ENCODE measurements at places on chromosomes 2 and 18.
A peak's percentile ranks its signal among the peaks of the same experiment; 100 is the strongest.

GRCh38 chr2:109137616-109138015, 8.6 kb downstream of the SH3RF3 start:
- DNase-seq, result peak; percentile 16

GRCh38 chr2:122081751-122082150, 326.3 kb downstream of the TSN start:
- peak; percentile 74 for DNase-seq

DNA sequence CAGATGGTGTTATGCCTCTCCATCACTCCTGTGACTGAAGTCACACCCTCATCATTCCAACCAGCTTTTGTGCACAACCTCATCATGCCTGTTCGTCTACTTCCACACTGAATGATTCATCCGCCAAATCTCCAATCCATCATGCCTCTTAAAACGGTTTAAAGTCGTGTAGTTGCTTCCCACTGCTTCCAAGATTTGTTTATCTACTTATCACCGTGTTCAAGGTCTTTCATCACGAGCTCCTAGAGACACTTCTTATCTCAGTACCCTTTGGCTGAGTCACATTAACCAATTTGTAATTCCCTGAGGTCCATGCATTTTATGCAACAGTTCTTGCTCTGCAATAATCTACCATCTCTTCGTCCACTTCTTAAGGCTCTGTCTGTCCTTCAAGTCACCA, 592.3 kb upstream of the ID2 start:
- DNase-seq, result no peak

DNA sequence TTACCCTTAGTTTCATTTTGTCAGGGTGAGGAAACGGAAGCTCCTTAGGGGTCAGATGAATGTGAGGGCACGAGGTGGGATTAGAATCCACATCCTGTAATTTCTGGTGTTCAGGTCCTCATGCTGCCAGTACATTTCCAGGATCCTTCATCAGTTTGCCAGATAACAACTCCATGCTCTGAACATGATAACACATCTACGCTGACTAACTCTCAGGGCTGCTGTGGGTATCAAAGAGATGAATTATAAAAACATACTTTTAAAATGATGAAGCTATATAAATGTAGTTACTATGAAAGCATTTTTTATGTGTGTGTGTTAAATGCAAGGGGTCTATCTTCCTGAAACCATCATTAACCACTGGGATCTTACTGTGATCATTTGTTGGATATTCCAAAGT, 325.9 kb downstream of the SLC8A1 start:
- no peak for DNase-seq

- DNase-seq, result no peak
These were observed 78.8 kb upstream of the FAM136A start for GRCh38 chr2:70380621-70381020.

- no peak for DNase-seq
These were observed 21.0 kb upstream of the PTMA start for GRCh38 chr2:231687133-231687852.

DNA sequence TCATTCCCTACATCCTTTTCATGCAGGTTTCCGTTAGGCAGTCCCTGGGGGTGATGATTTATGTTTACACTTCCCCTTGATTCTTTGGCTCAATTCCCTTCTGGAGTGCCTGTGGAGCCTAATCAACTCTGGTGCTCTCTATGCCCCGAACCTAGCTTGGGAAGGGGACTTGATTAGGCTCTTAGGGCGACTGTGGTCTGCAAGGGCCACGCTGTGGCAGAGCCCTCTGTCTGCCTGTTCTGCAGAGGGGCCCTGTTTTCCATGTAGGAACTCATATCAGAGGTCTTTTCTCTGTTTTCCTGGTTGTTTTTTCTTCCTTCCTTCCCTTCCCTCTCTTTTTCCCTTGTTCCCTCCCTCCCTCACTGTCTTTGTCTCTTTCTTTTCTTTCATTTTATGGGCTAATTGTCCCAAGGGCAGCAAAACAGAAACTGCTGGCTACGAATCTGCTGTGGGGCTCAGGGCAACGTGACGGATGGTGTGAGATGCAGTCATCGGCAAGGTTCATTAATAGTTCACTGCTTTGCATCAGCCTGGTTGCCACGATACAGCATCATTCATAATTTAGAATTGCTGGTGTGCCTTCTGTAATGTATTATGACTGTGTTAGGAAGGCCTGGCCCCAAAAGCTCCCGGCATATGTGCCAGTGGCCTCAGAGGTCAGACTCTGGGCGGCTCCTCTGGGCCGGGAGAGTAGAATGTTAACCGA, 134.5 kb downstream of the NAPG start:
- DNase-seq, result no peak

GRCh38 chr2:239388236-239389151, 12.3 kb downstream of the HDAC4 start:
- DNase-seq, result no peak

GRCh38 chr2:105385731-105386540, 12.9 kb downstream of the FHL2 start:
- no peak for DNase-seq

- no peak for DNase-seq
These were observed 118.5 kb downstream of the GALNT3 start for GRCh38 chr2:165675551-165675968.

GRCh38 chr2:116545286-116546068, 1269.0 kb upstream of the DDX18 start:
- no peak for DNase-seq

GRCh38 chr2:233241803-233242202, 9.7 kb upstream of the ATG16L1 start:
- DNase-seq, result no peak

DNA sequence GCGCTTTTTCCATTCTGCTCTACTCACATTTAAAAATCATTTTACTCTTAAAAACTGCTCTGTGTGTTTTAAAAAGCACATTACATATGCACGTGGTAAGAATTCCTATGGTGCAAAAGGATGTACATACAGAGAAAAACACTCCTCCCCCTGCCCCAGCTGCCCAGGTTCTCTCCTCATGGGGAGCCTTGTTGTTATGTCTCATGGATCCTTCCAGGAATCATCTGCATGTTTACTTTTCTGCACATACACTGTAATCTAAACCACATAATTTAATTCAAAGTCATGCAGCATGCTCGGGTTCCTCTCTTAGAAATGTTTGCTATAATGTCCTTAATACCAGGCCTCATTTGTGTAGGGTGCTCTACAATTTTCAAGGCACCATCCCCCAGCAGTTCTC, 243.3 kb downstream of the LOXHD1 start:
- no peak for DNase-seq

DNA sequence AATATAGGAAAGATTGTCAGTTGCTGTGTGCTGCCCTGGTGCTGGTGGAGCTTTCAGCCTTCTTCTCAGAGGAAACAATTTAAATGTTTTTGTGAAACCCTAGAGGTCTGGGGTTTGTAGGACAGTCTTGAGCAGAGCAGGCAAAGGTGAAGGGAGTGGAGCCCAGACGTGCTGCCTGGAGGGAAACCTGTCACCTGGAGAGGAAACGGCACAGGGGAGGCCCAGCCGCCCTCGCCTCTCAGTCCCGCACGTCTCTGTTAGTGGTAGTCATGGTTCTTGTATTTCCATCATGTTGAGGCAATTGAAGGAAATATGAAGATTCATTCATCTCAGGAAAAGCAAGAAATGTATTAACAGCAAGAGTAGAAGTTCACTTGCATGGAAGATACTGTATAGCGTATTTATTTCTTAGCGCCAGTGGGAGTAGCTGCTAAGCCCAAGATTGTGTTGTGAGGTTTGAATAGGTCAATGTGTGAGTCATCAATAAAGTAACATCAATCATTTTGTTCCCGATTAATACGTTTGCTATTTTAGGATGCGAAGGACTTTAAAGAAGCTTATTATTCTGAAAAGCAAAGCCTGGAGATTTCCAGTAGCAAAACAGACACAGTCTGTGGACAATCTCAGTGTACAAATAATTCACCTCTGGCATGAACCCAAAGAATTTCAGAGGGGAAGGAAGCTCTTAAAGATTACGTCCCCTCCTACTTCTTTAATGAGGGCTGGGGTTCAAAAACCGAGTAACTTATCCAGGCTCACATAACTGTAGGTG, 70.4 kb downstream of the LRRFIP1 start:
- DNase-seq, result no peak

- no peak for DNase-seq
These were observed 94.4 kb downstream of the FANCL start for GRCh38 chr2:58146707-58147106.

GRCh38 chr2:235458839-235459273, 35.0 kb upstream of the AGAP1 start:
- DNase-seq, result no peak

- no peak for DNase-seq
These were observed 3.0 kb downstream of the MAB21L4 start for GRCh38 chr2:240892925-240893324.

- no peak for DNase-seq
These were observed 45.1 kb downstream of the HDAC4 start for GRCh38 chr2:239355724-239356123.

DNA sequence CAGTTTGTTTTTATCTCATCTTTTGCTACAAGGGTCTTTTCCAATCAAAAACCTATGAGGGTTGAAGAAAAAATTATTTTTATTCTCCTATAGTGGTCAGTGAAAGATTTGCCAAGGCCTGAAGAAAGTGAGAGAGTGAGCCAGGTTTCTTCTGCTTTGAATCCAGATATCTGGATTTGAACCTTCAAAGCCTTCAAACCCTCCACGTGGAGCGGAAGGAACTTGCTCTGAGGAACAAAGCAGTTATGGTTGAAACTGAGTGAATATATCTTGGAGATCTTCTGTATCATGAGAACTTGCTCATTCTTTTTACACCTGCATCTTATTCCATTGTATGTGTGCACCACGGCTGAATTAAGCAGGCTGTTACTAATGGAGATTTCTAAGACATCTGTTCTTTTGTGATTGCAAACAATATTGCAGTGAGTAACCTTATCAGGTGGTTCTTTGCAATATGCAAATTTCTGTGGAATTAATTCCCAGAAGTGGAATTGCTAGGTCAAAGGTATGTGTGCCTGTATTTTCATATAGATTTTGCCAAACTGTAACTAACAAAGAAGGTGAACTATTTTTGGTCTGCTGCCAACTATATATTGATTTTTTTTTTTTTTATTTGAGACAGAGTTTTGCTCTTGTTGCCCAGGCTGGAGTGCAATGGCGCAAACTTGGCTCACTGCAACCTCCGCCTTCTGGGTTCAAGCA, 147.9 kb downstream of the B3GNT2 start:
- DNase-seq, result no peak

DNA sequence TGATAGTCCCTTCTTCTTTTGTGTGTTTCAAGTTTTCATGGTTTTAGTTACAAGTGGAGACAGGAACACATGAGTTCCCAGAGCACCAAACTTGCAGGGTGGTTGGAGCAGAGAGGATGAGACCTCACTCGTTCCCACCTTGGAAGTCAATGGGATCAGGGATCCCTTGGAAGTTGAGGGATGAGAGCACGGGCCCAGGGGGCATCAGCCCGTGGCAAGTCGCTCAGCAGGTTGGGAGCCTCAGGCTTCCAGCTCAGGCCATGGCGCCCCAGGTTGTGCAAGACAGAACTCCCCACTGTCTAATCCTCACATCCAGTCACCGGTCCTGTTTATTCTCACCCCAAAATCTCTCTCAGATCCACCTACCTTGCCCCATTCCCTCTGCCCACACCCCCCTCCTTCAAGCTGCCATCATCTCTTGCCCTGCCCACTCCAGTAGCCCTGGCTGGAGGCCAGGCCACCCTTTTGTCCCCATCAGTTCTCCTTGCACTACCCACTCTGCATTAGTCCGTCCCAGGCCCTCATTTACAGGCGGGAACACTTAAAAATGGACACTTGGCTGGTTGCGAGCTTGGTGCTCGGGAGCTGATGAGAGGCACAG, 37.6 kb upstream of the FOSL2 start:
- no peak for DNase-seq

DNA sequence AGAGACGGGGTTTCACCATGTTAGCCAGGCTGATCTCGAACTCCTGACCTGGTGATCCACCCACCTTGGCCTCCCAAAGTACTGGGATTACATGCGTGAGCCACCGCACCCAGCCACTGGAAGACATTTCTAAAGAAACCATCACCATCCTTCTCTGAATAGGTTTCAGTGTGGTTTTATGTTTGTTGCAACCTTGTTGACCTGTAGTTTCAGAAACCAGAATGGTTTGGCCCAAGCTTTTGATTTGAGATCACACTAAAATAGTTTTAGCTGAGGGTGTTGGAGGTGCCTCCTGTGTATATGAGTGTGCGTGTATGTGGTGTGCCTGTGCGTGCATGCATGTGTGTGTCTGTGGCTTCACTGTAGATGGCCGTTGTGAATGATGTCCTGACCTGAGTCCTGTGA, 26.2 kb downstream of the INPP4A start:
- no peak for DNase-seq

DNA sequence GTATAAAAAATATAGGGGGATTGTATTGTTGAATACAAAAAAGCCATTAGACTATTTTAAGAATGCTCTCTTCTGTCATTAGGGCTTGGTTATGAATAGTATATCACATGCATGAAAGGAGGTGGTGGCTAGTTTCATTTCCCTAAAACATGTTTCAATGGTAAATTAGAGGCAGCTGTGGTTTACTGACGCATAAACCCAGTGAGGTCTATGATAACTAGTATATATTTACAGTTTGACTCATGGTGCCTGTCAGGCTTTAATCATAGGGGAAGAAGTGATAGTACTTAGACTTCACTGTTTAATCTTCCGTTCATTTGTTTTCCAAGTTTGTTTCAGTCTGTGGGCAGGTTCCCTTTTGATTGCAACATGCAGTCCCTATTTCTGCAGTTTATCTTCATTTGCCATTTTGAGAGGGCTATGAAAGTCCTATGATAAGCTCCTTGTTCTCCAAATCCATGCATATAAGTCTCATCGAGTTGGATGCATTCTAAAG, 55.1 kb upstream of the MAP4K3 start:
- DNase-seq, result no peak

GRCh38 chr2:105977807-105978206, 216.3 kb downstream of the UXS1 start:
- no peak for DNase-seq

DNA sequence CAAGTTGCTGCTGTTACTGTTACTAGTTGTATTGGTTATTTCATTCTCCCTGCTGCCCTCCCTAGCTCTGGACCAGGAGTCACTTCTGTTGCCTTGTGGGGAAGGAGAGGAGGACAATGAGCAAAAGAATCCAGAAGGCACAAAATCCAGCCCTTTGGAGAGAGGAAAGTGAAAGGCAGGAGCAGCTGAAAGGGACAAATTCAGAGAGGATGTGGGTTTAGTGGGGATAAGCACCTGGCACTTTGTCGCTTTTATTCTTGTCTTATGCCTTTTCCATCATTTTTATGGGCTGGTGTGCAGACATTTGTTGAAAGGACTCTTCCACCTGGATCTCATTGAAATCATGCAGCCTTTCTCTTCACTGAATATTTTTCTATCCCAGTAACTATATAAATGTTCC, 24.3 kb upstream of the LTBP1 start:
- DNase-seq, result no peak

GRCh38 chr2:82055846-82056245, 1751.3 kb upstream of the LRRTM1 start:
- DNase-seq, result no peak

GRCh38 chr2:68391099-68391498, 26.0 kb downstream of the PLEK start:
- no peak for DNase-seq

Measured in NCI-H524 treated with DMSO at 0.1 percent for 48 hours (cell line).